ENCODE measurements at places on chromosomes 12 and 14. TPM values are rescaled to one million over a fixed set of nuclear protein-coding genes. Genes with fewer than 3 reads are reported as not detected.

Gene DTX1
- total RNA-seq = not detected

Gene SERPINA10
- total RNA-seq = not detected

Gene ZC2HC1C
- 0.24 TPM for total RNA-seq

Gene HSP90B1
- total RNA-seq = 645 TPM

Gene B4GALNT1
- not detected for total RNA-seq
